ENCODE measurements at places on chromosomes 16 and 17. TPM values are rescaled to one million over a fixed set of nuclear protein-coding genes. Genes with fewer than 3 reads are reported as not detected.

SLC12A3 gene
- total RNA-seq = not detected

TBC1D3H gene
- total RNA-seq = not detected

NRN1L gene
- not detected for total RNA-seq

CCL13 gene
- not detected for total RNA-seq

GRCh38 chr16:87050142-87050541 lies 267.1 kb downstream of the C16orf95 start:
- H3K4me1 ChIP-seq = no peaks in the 10 kb centered on the region
- H3K27ac ChIP-seq = no peak overlapping the region
- H3K4me3 ChIP-seq = no peak overlapping the region
- H3K27me3 ChIP-seq = peaks cover 16% of the 10 kb centered on the region

GRCh38 chr17:8957721-8958120 lies 7.8 kb downstream of the PIK3R5 start:
- DNase-seq = no peak
- H3K27ac ChIP-seq = peak overlapping the region; percentile 85
- no peaks in the 10 kb centered on the region for H3K27me3 ChIP-seq
- H3K36me3 ChIP-seq = peaks cover 40% of the 10 kb centered on the region
- H3K4me1 ChIP-seq = peaks cover 89% of the 10 kb centered on the region
- no peak overlapping the region for H3K4me3 ChIP-seq

DNA sequence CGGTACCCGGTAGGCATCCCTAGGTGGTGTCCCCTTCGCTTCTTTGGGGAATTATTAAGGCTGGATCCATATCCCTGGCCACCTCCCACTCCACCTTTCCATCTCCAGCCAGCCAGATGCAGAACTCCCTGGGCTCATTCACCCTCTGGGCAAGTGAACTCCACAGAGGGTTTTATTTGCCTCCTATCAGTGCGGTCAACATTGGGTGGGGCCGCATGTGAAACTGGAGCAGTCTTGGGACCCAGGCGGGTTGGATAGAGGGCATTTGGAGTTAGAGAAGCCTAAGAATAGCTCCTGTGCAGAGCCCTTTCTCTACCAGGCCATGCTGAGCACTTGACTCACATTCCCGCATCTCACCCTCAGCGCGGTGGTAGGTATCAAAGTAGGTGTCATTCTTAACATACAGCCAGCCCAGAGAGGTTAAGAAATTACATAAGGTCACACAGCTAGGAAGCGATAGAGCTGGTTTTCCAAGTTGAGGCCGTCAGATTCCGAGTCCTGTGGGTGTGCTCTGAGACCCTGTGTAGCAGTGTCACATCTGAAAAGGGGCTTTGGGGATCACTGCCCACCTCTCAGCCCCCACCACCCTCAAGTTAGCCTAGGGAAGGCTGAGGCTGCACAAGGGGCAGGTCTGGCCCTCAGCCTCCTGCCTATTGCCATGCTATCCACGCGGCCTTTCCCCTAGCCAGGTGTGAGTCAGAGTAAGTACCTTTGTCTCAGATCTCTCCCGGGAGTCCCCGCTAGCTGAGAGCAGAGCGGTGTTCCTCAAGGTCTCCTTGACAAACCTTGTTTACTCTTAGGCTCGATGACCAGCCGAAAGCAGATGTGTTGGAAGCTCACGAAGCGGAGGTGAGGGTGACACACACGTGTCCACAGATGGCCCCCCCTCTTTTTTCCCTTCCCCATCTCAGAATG lies 26.9 kb upstream of the LGALS9 start:
- no peaks in the 10 kb centered on the region for H3K27me3 ChIP-seq
- H3K4me3 ChIP-seq = no peak overlapping the region
- no peak for DNase-seq
- peaks cover 17% of the 10 kb centered on the region for H3K4me1 ChIP-seq
- H3K36me3 ChIP-seq = peaks cover 47% of the 10 kb centered on the region

DNA sequence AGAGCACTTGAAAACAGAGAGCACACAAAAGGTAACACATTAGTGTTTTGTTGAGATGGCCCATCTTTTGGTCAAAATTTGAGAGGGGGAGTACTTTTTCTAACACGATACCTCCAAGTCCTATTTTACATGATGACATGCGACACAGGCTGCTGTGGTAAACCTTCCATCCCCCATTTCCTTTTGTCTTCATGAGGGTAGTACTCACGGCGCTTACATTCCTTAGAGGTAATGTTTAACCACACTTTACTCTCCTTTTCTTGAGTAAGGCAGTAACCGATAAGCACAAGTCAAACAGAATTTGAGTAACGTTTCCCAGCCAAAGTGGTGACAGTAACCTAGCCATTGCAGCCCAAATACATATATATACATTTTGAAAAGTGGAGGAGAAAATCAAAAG lies 35.8 kb upstream of the PITPNM3 start:
- DNase-seq = no peak
- no peak overlapping the region for H3K27ac ChIP-seq
- peaks cover 59% of the 10 kb centered on the region for H3K36me3 ChIP-seq
- no peak overlapping the region for H3K4me3 ChIP-seq

- peaks cover 14% of the 10 kb centered on the region for H3K27me3 ChIP-seq
- H3K27ac ChIP-seq = no peak overlapping the region
- no peak for DNase-seq
- no peaks in the 10 kb centered on the region for H3K36me3 ChIP-seq
Observed at GRCh38 chr16:24696699-24697098, 32.8 kb upstream of the TNRC6A start.

DNA sequence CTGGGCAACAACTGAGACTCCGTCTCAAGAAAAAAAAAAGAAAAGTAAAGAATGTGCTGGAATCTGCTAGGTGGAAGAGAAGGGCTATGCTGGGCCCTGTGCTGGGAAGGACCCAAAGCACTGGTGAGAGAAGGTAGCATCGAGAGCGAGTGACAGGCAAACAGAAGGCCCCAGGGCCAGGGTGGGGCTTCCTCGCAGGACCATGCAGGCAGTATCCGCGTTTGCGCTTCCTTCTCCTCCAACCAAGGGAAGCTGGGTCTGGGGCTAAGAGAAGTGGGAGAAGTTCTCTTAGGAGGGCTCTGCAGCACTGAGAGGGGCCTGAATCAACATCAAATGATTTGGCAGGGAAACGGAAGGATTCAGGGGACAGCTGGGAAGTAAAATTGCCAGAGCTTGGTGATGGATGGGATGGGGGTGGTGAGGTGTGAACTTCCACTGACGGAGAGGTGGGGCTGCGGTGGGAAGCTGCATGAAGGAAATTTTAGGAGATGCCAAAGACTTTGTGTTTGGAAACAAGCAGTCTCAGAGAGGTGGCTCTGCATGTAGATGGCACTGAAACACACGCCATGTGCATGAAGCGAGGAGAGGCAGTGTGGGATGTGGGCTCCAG lies 5.2 kb upstream of the ECI1 start:
- peaks cover 3% of the 10 kb centered on the region for H3K4me1 ChIP-seq
- H3K36me3 ChIP-seq = peaks cover 71% of the 10 kb centered on the region
- no peaks in the 10 kb centered on the region for H3K27me3 ChIP-seq
- DNase-seq = no peak
- H3K4me3 ChIP-seq = no peak overlapping the region
- no peak overlapping the region for H3K27ac ChIP-seq

DNA sequence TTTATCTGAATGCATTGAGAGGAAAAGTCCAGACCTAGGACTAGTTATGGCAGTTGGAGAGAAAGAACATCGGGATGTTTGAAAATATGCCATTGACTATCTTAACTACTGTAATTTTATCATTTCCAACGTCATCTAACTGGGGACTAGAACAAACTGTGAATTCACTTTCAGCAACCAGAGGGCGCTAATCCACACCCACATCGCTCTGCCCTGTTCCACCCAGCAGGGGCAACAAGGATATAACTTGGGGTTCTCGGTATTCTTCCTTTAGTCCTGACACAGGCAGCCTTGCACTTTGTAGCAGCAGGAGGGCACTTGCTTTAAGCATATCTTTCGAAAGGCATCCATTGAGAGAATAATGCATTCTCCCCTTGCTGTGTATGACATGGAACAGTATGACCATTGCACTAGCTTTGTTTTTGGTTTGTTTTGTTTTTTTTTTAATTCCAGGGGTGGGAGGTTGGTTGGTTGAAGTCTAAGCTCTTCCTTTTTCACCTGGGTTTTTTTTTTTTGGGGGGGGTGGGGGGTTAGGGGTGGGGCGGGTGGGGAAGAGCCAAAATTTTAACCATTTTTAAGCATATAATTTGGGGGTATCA lies 31.5 kb downstream of the SIAH1 start:
- peaks cover 25% of the 10 kb centered on the region for H3K4me1 ChIP-seq
- H3K36me3 ChIP-seq = peaks cover 46% of the 10 kb centered on the region
- H3K27ac ChIP-seq = peak overlapping the region; percentile 51
- no peaks in the 10 kb centered on the region for H3K27me3 ChIP-seq

DNA sequence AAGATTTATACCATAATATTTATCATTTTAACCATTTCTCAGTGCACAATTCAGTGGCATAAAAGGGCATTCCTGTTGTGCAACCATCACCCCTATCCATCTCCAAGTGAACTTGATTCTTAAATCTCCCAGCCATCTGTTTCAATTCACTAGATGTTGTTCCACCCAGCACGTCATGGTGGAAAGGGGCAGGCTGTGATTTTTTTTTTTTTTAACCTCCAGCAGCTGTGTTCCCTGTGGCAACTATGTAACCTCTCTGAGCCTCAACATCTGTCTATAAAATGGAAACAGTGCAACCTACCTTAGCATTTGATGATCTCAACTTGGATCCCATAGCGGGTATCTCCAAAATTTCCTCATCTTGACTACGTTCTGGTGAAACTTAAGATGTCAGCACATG lies 604.5 kb downstream of the WWOX start:
- H3K4me1 ChIP-seq = peaks cover 13% of the 10 kb centered on the region
- no peaks in the 10 kb centered on the region for H3K36me3 ChIP-seq
- no peak overlapping the region for H3K27ac ChIP-seq
- H3K4me3 ChIP-seq = no peak overlapping the region
- DNase-seq = no peak

- DNase-seq = peak; percentile 46
- peaks cover 36% of the 10 kb centered on the region for H3K27me3 ChIP-seq
- peaks cover 11% of the 10 kb centered on the region for H3K4me1 ChIP-seq
- H3K4me3 ChIP-seq = peak overlapping the region; percentile 77
Observed at GRCh38 chr17:20008242-20009051, 712 bp upstream of the SPECC1 start.

- H3K36me3 ChIP-seq = no peaks in the 10 kb centered on the region
- no peaks in the 10 kb centered on the region for H3K4me1 ChIP-seq
- H3K27me3 ChIP-seq = peaks cover 7% of the 10 kb centered on the region
- no peak for DNase-seq
- no peak overlapping the region for H3K4me3 ChIP-seq
Observed at GRCh38 chr17:9766970-9767369, 24.4 kb downstream of the DHRS7C start.

DNA sequence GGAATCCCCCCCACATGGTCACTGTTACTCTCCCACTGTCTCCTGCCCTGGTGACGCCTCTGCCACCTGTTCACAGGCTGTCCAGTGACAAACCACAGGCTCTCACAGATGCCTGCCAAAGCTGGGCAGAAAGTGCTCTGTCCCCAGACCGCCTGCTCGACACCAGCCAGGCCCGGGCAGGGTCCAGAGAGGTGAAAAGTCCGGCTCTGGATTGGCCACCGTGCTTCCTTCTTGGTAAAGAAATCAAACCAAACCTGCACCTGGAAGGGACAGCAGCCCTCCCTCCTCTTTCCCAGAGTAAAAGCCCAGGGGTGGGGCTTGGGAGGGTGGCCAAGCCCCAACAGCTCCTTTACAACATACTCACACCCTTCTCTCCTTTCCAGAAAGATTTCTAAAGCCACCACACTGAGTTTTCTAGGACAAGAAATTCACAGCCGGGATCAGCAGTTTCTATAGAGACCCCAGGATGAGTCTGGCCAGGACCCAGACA lies 6.2 kb downstream of the PCGF2 start:
- peaks cover 9% of the 10 kb centered on the region for H3K4me1 ChIP-seq
- no peak overlapping the region for H3K4me3 ChIP-seq
- no peak for DNase-seq
- no peaks in the 10 kb centered on the region for H3K36me3 ChIP-seq
- H3K27me3 ChIP-seq = peaks cover 13% of the 10 kb centered on the region

- no peak overlapping the region for H3K27ac ChIP-seq
- no peaks in the 10 kb centered on the region for H3K36me3 ChIP-seq
- DNase-seq = no peak
- H3K4me1 ChIP-seq = peaks cover 10% of the 10 kb centered on the region
Observed at GRCh38 chr17:54901230-54901822, 674 bp downstream of the TOM1L1 start.

- no peaks in the 10 kb centered on the region for H3K4me1 ChIP-seq
- H3K27me3 ChIP-seq = no peaks in the 10 kb centered on the region
- no peak for DNase-seq
- no peak overlapping the region for H3K4me3 ChIP-seq
Observed at GRCh38 chr16:78490431-78490830, 391.0 kb downstream of the WWOX start.

DNA sequence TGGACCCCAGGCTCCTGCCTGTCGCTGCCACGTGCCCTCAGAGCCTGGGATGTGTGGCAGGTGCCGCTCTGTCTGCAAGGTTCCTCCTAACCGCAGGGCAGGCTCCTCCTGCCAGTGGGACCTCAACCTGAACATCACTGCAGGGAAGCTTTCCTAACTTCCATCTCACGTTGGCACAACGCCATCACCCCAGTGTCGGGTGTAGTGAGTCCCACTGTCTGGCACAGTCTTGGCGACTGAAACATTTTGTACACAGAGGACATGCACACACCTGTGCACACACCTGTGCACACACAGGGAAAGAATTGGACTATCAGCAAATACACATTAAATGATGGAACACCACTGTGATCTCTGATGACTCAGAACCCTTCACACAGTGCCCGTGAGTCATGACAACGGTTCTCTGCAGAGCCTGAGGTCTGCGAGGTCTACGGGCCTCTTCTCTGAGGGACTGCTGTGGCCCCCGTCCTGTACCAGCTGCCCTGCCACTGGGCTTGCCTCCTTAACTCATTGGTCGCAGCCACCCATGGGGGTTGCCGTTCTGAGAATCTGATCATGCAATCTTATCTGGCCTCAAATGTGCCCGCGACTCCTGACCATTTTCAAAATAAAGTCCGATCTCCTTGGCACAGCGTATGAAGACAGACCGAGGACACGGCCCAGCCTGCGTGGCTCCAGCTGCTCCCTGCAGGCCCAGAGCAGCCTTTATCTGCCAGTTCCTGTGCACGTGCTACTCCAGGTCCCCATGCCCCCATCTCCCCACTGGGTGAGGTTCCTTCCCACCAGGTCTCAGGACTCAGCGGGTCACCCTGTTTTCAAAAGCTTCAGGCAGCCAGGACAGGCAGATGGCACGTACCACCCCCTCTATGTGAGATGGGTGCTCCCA lies 7.6 kb downstream of the CCDC57 start:
- peaks cover 60% of the 10 kb centered on the region for H3K4me1 ChIP-seq
- H3K4me3 ChIP-seq = peak overlapping the region; percentile 60
- H3K27ac ChIP-seq = peak overlapping the region; percentile 93
- H3K27me3 ChIP-seq = no peaks in the 10 kb centered on the region

Data from activated CD4-positive, alpha-beta T cell treated with anti-CD3 and anti-CD28 coated beads for 36 hours (primary cell).